ENCODE measurements at places on chromosomes 2 and 18. TPM values are rescaled to one million over a fixed set of nuclear protein-coding genes. Genes with fewer than 3 reads are reported as not detected.

The SOX11 gene
- 413 TPM for total RNA-seq

The MC4R gene
- total RNA-seq = 1.4 TPM

The DSG4 gene
- not detected for total RNA-seq

The TBR1 gene
- total RNA-seq = 53.7 TPM

The ARL4C gene
- total RNA-seq = 50.2 TPM

The ZNF638 gene
- 399 TPM for total RNA-seq

The HAAO gene
- 0.62 TPM for total RNA-seq

The DSG1 gene
- 0.16 TPM for total RNA-seq

The MAL gene
- not detected for total RNA-seq

The EN1 gene
- not detected for total RNA-seq

The PRKAG3 gene
- total RNA-seq = not detected

The C2orf42 gene
- total RNA-seq = 32.0 TPM

The GRP gene
- total RNA-seq = 9.4 TPM

The BCS1L gene
- total RNA-seq = 23.4 TPM

The RTP5 gene
- total RNA-seq = 2.5 TPM

The NYAP2 gene
- total RNA-seq = 7.8 TPM

The CDK5R2 gene
- total RNA-seq = 6.2 TPM

The MC2R gene
- total RNA-seq = not detected

The ICA1L gene
- total RNA-seq = 126 TPM

The LINC00305 gene
- not detected for total RNA-seq

The PSMD14 gene
- 101 TPM for total RNA-seq

The SCYGR4 gene
- not detected for total RNA-seq

The IMMT gene
- total RNA-seq = 42.3 TPM

The CELF4 gene
- total RNA-seq = 60.7 TPM

The ALPP gene
- not detected for total RNA-seq

The ZNF397 gene
- total RNA-seq = 56.0 TPM

The CCDC88A gene
- 388 TPM for total RNA-seq

The RAPGEF4 gene
- total RNA-seq = 23.4 TPM

The BMP10 gene
- total RNA-seq = not detected

The SAP130 gene
- total RNA-seq = 5.9 TPM

The CCDC178 gene
- 1.1 TPM for total RNA-seq

The RGPD3 gene
- 0.94 TPM for total RNA-seq

The LIMS2 gene
- total RNA-seq = 1.2 TPM

The DNER gene
- total RNA-seq = 86.7 TPM

The C2orf76 gene
- 9.8 TPM for total RNA-seq

The ZC3H6 gene
- 30.4 TPM for total RNA-seq

The HRH4 gene
- total RNA-seq = not detected

The TMEM18 gene
- total RNA-seq = 19.8 TPM

The SPP2 gene
- not detected for total RNA-seq

The RAB31 gene
- total RNA-seq = 27.6 TPM

The IL1A gene
- not detected for total RNA-seq

The KYNU gene
- 0.16 TPM for total RNA-seq

The MATN3 gene
- 1.1 TPM for total RNA-seq

The UGT1A7 gene
- not detected for total RNA-seq
